Activated naive CD8-positive, alpha-beta T cell treated with anti-CD3 and anti-CD28 coated beads for 36 hours (primary cell): ENCODE measurements at places on chromosomes 11 and 22. TPM values are rescaled to one million over a fixed set of nuclear protein-coding genes. Genes with fewer than 3 reads are reported as not detected.
A peak's percentile ranks its signal among the peaks of the same experiment; 100 is the strongest.

CRYBB2 gene
- not detected for total RNA-seq

DNA sequence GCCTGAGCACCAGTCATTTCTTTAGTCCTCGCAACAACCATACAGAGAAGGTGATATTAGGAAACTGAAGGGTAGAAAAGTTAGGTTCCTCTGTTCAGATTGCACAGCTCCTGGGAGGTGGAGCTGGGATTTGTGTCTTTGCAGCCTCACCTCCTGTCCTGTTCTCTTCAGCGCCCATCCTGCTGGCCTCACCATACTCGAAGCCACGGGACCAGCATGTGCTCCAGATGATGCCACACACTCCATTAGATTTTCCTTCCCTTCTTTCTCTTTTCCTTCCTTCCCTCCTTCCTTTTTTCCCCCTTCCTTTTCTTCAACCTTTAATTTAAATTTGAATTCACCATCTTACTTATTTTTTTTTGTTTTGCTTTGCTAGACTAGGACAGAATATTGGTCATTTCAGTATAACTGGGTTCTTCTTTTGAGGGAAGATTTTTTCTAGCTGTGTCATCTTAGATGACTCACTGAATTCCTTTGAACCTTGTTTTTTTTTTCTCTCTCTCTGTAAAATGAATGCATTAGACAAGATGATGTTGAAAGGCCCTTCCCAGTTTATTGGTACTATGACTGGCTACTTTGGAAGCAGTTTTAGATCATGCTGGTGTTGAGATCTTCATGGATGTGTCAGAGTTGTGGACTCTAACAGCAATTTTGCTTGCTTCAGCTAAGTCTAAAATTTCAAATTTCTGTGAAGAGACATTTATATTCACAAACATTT, 662.5 kb upstream of the TENM4 start:
- no peak for DNase-seq

- DNase-seq, result no peak
These were observed 671.9 kb downstream of the NTM start for GRCh38 chr11:132042296-132042695.

PDGFD gene
- not detected for total RNA-seq

SLC29A2 gene
- 8.1 TPM for total RNA-seq

DNA sequence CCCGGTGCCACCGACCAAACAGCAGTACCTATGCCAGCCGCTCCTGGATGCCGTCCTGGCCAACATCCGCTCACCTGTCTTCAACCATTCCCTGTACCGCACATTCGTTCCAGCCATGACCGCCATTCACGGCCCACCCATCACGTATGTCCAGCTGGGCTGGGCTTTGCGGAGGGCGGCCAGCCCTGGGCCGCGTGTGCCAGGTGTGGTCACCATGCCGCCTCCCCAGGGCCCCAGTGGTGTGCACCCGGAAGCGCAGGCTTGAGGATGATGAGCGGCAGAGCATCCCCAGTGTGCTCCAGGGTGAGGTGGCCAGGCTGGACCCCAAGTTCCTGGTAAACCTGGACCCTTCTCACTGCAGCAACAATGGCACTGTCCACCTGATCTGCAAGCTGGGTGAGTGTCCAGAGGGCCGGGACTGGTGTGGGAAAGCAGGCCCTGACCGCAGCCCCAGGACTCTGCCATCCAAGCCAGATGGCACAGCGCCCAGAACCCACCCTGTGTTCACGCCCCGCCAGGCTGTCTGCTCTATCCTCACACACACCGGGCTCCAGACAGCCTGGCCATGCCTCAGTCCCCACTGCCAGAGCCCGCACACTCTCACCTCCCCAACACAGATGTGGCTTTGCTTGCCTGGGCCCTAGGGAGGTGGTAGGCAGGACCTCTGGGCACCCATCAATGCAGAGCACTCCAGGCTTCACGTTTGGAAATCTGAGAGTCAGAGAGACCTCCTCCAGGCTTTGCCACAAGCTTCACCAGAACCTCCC, 77.6 kb downstream of the MED15 start:
- no peak for DNase-seq

PITPNB gene
- 109 TPM for total RNA-seq

DNA sequence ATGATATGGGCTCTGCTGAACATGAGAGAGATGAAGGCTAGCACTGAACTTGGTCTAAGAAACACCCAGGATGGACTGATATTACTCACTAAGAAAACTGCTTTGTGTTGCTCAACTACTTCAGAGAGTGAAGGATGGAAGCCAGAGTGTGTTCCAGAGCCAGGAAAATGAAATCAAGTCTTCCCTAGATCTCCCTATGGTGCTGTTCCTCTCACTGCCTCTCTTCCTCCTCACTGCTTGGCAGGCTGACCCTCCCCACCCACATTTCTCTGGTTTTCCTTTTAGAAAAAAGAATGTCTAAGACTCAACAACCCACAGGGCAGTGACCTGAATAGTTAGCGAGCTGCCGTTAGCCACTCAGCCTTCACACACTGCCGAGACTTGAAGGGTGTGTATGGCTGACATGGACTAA, 65.6 kb downstream of the CCDC81 start:
- DNase-seq, result no peak

DNA sequence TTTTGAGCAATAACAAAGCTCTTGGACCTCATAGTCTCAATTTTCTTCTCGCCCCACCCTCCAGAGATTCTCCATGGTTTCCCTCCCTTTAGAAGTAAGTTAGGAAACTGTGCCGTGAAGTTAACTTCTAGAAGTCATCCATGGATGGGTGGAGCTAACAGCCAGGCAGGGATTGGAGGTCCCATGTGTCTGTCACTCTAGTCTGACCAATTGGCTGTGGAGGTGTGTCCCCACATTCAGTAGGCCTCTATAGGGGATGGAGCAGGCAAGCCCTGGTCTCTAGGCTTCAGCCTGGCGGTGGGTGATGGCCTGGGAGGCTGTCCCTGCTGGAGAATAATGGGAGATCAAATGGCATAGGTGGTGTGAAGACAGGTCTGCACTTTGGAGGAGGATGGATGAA, 50.7 kb downstream of the TP53I11 start:
- DNase-seq, result peak; percentile 26

DNA sequence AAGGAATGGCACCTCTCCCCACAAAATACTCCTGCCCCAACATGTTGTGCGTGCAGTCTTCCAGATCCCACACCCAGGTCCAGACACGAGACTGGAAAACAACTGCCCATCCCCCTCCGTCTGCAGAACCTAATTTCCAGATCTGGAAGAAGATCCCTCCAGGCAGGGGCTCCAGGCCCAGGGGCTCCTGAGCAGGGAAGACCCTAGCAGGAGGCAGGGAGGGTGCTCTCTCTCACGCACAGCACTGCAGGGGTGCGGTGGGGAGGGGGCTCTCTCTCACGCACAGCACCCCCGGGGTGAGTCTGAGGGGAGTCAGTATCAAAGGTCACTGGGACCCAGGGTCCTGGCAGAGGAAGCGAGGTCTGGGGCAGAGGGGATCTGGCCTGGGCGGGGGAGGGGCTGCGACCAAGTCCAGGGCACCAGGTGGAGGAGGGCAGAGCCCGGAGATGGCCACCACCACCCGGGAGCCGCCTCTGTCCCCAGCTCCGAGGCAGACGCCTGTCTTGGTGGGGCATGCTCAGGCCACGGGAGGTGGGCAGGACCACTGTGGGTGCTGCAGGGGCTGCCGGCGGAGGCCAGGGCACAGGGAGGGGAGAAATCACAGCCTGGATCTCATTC, 1.7 kb downstream of the MLC1 start:
- DNase-seq, result no peak

TRIM49D2 gene
- not detected for total RNA-seq

CASP4 gene
- total RNA-seq, result 51.8 TPM

- DNase-seq, result peak; percentile 93
These were observed at the start of gene SLC25A22 for GRCh38 chr11:798093-798713. Gene SLC25A22 (minus strand): TSS chr11:798281. CDS start chr11:795006, 3,275 bp downstream.

- no peak for DNase-seq
These were observed 78.0 kb downstream of the PISD start for GRCh38 chr22:31583861-31584485.

SOX10 gene
- total RNA-seq, result not detected

DNA sequence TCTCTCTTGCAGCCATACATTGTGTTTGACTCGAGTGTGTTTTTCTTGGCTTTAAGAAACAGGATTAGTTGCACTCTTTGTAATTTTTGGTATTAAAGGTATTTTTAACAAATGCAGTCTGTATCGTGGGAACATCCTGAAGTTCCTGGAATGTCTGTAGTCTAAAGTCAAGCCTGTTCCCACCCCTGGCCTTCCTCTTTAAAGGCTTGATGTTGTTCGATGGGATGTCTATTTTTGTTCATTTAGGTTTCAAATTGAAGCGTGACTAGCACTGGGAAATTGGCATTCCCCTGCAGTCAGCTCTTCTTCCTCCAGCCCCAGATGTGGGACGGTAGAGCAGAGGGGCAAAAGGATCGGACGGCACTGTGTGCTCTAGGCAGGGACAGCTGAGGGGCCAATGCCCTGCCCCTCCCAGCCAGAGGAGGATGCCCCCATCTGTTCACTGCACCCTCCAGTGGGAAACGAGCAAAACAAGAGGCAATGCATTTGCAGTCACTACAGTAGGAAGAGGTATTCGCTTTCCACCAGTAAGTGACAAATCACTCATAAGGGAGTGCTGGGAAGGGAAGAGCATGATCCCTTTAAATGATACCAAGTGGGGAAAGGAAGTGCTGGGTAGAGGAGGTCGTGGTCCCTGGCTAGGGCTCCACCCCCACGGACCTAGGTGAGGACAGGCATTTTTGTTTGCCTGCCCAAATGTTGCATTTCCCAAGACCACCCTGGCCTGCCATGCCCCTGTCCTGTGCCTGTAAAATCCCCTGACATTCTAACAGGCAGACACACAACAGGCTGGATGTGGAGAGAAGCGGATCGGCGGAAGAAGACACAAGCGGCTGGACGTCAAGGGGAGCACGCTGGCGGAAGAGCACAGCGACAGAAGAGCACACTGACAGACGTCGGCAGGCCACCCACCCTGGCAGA, 47.4 kb upstream of the SEPTIN5 start:
- DNase-seq, result no peak

GRCh38 chr11:5881756-5882155, 1.3 kb downstream of the OR52E4 start:
- DNase-seq, result no peak

HEPHL1 gene
- total RNA-seq, result not detected

POU2AF2 gene
- not detected for total RNA-seq

GRCh38 chr22:26977741-26978376, 320.5 kb downstream of the MIAT start:
- no peak for DNase-seq

DNA sequence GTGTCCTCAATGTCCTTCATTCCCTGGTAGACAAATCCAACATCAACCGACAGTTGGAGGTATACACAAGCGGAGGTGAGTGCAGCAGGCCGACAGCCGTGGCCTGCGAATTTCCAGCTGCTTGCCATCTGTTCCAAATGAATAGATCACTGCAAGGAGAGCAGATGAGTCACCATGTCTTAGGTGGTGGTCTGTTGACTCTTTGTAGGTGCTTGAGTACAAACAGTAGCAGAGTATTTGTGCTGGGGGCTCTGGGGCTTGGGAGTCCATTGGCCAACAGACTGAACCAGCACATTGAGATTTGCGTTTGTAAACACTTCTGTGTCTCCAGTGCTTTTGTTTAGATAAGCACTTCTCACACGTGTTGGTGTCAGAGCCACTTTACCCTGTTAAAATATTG, 21.1 kb downstream of the EIF3L start:
- no peak for DNase-seq

GRCh38 chr11:43933608-43934551, 8.6 kb upstream of the C11orf96 start:
- DNase-seq, result no peak

DNA sequence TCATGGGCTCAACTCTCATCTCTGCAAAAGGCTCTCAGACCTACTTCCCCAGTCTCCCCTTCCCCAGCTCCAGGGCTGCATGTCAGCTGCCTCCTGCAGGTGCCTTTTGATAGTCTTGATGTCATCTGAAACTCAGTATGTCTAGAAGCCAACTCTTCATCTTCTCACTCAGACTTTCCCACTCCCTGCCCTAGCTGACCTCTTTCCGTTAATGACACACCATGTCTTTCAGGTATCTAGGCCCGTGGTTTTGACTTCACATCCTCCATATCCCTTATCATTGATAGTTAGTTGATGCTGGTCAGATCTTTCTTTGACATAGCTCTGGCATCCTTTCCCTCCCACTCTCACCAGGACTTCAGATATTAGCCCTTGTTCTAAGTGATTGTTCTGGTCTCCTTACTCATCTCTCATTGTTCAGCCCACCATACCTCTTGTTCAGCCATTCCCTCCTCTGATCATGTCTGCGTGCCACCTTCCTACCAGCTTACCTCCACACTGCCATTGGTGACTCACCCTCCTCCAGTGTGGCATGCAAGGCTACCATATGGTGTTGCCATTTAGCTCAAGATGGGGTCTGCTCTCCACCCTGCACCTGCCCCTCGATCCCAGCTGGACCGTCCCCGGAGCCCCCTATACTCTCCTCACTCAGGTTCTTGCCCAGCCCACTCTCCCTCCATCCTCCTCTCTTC, 18.4 kb downstream of the TTC12 start:
- no peak for DNase-seq

HORMAD2 gene
- total RNA-seq, result not detected

DNA sequence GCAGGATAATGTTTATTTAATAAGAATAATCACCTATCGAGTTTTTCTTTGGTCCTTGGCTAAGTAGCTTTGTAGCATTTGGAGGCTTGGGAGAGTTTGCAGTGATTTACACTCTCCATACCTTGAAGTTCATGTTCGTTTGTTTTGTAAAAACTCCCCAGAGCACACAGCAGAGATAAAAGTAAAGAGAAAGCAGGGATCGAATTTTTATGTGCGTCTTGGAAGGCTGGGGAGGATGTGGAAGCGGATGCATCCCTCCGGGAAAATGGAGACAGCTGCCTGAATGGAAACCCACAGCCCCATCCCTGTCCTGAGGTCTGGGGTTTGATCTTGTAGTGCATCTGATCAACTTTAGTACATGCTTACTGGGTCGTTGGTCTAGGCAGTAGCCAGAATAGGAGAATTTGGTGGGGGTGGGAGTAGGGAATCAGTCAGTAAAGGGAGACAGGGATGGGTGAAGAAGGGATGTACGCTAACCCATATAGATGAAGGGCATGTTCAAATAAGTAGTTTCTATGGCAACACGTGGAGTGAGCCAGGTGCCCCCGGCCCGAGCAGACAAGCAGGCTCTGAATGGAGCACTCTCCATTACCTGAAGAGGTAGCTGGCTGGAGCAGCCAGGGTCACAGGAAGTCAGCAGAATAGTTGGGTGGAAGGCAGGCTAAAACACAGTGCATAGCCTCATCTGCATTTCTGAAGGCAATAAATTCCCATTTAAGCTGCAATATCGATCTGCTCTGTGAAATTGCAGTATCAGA, 147.8 kb downstream of the COMMD9 start:
- DNase-seq, result no peak

CARD18 gene
- not detected for total RNA-seq

KRTAP5-10 gene
- total RNA-seq, result not detected
